ENCODE measurements at places on chromosomes 6 and 20.

DNA sequence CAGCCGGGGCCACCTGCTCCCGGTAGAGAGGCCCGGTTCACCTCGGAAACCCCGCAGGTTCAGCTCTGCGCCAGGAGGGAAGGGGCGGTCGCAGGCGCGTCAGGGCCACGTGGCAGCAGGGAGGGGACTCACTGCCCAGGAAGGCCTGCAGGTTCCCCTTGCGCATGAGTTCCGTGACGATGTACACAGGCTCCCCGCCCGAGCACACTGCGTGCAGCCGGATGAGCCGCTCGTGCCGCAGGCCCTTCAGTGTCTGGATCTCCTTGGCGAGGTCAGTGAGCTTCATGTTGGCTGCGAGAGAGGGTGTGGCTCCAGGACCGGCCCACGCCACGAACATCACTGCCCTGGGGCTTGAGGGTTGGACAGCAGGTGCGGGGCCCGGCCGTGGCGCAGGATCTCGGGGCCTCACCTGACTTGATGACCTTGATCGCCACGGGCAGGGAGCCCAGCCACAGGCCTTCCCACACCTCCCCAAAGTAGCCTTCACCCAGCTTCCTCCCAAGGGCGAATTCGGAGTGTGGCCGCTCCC is 4.9 kb upstream of the PTK6 start:
- no peak for DNase-seq

DNA sequence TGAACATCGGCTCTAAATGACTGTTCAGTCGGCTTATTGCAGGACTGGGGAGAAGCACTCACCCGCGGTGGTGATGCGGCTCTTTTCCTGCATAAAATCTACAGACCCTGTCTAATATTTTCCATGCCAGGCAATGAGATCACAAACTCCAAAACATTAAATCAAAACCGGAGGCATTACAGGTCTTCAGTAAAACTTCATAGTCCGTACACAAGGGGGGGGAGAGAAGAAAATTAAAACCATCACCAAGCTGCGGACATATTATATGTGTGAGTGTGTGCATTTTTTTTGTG is 6.3 kb upstream of the PAX1 start:
- DNase-seq: no peak

DNA sequence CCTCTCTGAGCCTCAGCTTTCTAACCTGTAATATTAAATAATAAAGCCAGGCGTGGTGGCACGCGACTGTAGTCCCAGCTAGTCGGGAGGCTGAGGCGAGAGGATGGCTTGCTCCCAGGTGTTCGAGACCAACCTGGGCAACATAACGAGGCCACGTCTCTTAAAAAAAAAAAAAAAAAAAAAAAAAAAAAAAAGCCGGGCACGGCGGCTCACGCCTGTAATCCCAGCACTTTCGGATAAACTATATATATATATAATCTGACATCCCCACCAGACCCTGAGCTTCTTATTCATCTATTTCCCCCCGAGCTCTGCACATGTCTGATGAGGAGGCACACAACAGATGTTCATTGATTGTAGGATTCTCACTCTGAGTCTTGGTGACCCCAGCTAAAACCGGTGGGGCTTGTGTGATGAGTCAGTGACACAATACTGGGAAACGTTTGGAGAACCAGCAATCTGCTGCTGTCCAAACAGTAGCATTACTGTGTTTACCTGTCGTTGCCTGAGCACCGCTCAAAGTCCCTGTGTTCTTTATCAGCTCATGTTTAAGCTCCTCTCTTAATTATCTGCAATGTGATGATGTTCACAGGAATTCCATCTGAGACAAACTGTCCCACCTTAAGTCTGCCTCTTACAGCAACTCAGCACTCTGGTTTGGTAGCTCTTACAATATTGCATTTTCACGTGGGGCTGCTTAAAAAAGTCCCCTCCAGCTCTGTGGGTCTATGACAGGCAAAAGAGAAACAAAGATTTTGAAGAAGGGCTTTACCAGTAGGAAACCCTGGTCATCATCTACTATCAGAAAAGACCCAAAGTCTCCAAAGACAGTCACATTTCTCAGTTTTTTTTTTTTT is 1.0 kb upstream of the SPATA2 start:
- DNase-seq: peak; percentile 20

- peak; percentile 43 for DNase-seq
Observed at GRCh38 chr6:128235556-128235955, 284.8 kb downstream of the PTPRK start.

GRCh38 chr6:8420031-8420588 is 15.2 kb downstream of the SLC35B3 start:
- DNase-seq: no peak

- peak; percentile 99 for DNase-seq
Observed at GRCh38 chr6:3803627-3804468, 45.3 kb upstream of the FAM50B start.

- DNase-seq: no peak
Observed at GRCh38 chr6:52657870-52658269, 13.0 kb upstream of the TMEM14A start.

DNA sequence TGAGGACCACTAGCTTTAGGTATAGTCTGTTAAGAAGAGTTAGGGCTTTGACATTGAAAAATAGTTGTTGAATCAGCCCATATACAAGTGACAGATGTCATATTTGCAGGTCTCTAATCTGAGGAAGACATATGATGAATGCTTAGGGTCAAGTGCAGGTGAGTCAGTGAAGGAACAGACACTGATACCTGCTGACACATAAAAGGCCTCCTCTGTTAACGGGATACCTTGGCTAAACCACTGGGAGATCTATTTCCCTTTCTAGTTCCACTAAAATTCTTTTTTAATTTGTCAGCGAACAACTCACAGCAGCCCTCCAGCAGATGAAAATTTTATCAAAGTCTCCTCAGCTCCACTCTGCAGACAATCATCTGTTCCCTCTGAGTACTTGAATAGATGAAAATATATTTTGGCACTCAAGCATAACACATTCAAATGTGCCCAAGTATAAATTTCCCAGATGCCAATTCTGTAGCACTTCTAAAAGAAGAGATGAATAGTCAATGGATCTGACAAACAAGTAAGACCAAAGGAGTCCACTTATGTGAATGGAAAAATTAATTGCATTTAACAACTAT is 154.0 kb downstream of the KIF16B start:
- DNase-seq: no peak

DNA sequence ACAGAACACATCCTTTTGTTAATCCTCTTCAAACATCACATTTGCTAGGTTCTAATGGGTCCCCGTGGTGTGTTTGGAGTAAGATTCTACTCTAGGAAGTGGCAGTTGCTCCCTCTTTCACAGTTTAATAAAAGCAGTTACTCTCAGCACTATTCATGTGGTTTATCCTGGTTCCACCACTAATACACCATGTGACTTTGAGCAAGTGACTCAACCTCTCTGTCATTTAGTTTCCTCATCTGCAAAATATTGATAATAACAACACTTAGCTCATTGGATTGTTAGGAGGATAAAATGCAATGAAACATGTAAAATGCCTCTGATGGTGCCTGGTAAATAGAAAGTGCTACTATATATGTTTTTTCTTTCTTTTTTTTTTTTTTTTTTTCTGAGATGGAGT is 488.0 kb upstream of the NOX3 start:
- peak; percentile 62 for DNase-seq

DNA sequence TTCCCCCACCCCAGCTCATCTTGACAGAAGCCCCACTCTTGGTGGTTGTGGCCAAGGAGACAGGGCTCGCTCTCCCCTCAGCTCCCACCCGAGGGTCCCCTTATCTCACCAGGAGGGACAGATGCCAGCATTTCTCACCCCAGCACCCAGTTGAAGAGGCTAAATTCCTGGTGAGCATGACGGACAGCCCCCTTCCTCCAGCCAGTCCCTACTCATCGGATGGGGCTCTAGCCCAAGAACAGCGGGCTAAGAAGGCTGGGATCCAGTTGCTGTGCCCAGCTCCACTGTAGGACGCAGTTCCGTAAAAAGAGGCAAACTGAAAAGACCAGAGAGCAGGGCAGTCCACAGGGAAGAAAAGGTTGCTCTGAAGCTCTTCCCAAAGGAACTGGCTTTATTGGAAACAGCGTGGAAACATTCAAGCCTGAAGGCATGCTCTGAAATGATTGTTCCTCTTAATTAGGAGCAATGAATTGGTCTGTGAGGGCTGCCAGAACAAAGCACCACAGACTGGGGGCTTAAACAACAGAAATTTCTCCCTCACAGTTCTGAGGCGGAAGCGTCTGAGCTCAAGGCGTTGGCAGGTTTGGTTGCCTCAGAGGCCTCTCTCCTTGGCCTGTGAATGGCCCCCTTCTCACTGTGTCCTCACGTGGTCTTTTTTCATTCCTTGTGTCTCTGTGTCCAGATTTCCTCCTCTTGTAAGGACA is 17.9 kb upstream of the KIF25 start:
- no peak for DNase-seq

DNA sequence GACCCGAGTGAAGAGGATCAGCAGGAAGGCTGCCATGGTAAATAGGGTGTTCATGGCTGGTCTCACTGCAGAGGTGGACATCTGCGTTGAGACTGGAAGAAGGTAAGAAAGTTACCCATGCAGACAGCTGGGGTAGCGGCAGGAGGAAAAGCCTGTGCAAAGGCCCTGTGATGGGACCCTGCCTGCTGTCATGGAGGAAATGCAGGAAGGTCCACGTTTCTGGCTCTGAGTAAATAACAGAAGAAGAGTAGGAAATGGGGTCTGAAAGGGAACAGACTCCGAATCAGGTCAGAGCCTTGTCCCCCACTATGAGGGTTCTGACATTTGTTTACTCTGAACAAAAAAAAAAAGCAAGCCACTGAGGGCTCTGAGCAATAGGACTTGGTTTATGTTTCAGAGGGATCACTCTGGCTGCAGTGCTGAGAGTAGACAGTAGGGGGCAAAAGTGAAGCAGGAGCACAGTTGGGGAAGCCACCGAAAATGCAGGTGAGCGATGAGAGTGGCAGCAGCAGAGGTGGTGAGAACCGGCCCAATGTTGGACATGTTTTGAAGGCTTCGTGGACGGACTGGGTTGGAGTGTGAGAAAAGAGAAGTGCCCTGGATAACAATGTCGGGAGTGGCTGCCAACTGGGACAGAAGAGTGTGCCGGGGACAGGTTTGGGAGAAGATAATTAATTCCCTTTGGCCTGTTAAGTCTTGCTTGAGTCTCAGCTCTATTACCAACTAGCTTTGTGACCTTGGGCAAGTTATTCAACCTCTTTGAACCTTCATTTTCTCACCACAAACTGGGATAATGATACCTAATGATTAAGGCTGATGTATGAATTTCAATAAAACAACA is 57.9 kb upstream of the MAP7 start:
- DNase-seq: peak; percentile 68

GRCh38 chr6:90068264-90068663 is 174.0 kb downstream of the GJA10 start:
- peak; percentile 84 for DNase-seq

DNA sequence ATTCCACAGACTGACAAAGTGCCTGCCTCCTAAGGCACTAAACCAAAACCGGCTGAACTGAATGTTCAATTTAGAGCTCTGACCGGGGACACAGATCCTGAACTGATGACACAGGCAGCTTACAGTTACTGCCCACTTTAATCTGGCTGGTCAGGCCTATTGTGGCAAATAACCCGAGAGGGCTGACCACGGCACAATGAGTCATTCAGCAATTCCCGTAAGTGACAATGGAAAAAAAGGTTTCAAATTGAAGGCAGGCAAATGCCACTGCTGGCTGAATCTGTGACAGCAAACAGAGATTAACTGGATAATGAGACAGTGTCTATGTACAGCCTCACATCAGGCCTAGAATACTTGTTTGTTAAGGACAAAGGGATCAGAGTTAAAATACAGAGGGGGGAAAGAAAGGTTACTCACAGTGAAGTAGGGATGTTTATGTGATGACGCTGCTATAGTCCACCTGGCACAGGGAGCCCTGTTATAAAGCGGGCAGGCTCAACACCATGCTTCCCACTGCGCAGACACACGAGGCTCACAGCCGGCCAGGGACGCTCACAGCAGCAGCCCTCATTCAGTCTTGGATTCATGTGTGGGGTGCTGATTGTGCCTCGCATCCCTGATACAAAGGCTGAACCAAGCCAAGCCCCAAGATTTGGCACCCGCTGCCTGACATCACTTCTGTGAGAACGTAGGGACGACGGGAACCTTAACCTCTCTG is 54.4 kb downstream of the RTN4IP1 start:
- DNase-seq: peak; percentile 76

- DNase-seq: no peak
Observed at GRCh38 chr6:156378853-156379252, 398.3 kb upstream of the ARID1B start.

GRCh38 chr6:4185846-4186245 is 50.5 kb upstream of the ECI2 start:
- no peak for DNase-seq

GRCh38 chr20:258963-259362 is 1.4 kb downstream of the DEFB132 start:
- DNase-seq: peak; percentile 15

DNA sequence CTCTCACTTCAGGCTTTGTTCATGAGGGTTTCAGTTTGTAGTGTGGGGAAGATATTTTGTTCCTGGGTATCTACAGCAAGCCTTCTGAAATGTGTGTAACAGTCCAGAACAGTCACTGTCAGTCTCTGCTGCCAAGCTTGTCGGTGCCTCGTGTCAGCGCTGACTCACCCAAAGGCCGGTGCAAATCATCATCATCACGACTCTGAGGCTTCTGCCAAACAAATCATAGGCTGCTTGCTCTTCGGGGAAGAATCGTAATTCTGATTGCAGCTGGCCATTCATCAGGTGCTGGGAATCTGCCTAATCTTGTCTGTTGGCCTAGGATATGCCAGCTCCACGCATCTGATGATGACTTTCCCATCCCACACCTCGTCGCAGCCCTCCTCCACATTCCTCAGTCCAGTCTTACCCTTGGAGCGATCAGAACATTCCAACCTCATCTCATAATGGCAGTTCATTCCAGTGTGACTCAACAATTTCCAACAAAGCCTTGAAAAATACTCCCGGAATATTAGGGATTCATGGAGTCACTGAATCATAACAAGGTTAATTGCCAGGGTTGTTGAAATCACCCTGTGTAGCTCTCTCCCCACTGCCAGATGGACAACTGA is 40.9 kb downstream of the ALDH8A1 start:
- peak; percentile 97 for DNase-seq

- DNase-seq: no peak
Observed at GRCh38 chr6:17271628-17272027, 9.5 kb upstream of the RBM24 start.

DNA sequence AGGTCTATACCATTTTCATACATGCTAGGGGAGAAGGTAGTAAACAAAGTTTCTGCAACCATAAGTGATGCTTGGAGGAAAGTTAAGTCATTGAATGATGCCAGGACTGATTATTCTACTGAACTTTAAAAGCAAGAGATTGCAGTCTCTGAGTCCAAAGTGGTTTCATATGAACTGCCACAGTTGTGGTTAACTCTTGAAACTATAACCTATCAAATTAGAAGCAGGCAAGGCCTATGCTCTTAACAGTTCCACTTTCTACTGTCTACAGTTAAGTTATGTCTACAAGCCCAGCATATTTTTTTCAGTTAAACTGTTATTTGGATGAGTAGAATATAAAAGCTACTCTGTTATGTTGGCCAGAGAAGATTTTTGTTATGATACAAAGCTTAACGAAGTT is 326.5 kb upstream of the RUNX2 start:
- DNase-seq: no peak

DNA sequence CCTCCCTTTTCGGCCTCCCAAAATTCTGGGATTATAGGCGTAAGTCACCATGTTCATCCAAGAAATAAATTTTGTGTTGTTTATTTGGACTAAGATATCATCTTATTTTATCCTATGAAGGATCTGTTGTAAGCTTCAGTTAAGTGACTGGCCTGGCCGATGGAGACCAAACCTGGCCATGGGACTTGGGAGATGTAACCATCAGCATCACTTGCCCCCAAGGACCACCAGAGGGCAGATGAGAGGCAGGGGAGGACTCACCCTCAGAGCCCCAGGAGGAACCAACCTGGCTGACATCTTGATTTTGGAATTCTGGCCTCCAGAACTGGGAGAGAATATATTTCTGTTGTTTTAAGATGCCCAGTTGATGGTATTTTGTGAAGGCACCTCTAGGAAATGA is 266.7 kb downstream of the CDH26 start:
- DNase-seq: peak; percentile 40

Data from fibroblast of skin of back (primary cell).